ENCODE measurements at places on chromosomes 6 and 20.

DNA sequence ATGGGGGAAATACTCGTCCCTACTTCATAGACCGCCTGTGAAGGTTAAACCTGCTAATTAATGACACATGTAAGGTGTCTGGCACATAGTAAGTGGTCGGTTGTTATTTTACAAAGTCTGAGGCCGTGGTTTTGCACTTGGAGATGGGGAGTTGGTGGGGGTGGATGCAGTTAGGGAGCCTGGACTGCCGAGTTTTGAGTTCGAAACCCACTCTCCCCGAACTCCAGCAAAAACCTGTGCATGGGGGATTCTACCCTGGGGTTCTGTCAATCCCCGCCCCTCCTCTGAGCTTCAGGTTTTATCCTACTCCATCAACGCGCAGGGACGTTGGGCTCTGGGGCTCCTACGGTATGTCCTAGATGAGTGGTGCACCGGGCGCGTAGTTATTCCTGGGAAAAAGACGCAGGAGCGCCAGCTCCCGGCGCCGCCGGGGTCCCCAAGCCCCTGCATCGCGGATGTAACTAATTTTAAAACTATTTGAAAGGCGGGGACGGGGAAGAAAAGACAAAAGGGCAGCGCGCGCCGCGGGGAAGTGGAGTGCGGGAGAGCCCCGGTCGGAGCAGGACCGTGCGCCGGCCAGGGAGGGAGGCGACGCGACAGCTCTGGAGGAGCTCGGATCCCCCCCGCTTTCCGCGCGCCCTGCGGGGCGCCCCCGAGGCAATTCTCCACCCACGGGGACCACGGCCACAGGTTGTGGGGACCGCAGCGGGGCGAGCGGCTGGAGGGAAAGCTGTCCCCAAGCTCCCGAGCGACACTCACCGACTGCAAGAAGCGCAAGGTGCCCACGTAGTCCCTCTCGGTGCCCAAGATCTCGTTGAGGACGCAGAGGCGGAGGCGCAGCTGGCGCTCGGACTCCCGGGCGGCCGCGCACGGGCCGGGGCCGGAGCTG, 672 bp downstream of the PREX1 start:
- DNase-seq = peak; percentile 12

GRCh38 chr20:50968289-50968688, 9.7 kb downstream of the MOCS3 start:
- DNase-seq = no peak

GRCh38 chr6:163999475-164000125, 585.1 kb downstream of the QKI start:
- no peak for DNase-seq

DNA sequence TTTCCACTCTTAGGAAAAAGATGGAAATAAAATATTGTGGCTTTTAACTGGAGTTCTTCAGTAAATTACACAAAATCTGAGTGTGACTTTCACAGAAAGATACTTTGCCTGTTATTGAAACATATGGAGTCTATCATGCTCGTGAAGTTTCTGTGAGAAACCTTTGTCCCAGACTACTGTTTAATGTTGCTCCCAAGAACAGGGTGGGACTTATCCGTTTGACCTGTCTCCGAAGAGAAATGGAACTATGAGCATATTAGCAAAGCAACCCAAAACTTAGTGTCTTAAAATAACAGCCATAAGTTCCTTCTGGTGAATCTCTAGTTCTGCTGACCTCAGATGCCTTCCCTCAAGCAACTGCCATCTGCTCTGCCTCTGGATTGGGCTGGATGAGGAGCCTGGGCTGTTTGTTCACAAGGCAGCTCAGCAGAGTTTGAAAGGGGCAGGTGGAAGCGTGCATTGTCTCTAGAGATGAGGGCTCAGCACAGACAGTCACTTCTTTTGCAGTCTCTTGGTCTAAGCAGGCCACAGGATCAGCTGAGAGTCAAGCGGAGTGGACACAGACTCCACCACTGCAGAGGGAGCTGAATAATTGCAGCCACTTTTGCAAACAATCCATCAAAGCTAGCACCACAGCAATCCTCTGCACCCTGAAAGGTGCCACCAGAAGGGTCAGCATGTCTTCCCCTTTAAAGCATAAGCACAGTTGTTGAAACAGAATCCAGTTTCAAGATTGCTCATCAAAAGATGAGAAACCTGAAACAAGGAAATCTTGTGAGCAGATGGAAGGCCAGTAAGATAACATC, 52.8 kb downstream of the MYB start:
- no peak for DNase-seq

GRCh38 chr6:158825038-158825950, 6.1 kb upstream of the EZR start:
- no peak for DNase-seq

- no peak for DNase-seq
Measured at GRCh38 chr6:75472885-75473284, 20.7 kb downstream of the FILIP1 start.

DNA sequence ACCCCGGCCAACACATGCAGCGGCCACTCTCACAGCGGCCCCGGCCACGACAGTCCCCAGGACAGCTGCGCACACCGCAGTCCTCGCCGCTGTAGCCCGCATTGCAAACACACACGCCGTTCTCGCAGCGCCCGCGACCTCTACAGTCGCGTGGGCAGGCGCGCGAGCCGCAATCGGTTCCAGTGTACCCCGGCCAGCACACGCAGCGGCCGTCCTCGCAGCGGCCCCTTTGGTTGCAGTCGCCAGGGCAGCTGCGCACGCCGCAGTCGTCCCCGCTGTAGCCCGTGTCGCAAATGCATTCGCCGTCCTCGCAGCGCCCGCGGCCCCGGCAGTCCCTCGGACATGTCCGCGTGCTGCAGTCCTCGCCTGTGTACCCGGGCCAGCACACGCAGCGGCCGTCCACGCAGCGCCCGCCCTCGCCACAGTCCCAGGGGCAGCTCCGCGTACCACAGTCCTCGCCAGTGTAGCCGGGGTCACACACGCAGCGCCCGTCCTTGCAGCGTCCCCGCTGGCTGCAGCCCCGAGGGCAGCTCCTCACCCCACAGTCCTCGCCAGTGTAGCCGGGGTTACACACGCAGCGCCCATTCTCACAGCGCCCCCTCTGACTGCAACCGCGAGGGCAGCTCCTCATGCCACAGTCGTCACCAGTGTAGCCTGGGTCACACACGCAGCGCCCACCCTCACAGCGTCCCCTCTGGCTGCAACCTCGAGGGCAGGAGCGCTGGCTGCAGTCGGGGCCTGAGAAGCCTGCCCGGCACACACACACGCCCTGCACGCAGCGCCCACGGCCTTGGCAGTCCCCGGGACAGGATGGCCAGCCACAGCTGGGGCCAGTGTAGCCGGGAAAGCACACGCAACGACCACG, 12.5 kb downstream of the TNXB start:
- no peak for DNase-seq

- peak; percentile 80 for DNase-seq
Measured at GRCh38 chr6:36123270-36124139, 6.8 kb upstream of the MAPK13 start.

DNA sequence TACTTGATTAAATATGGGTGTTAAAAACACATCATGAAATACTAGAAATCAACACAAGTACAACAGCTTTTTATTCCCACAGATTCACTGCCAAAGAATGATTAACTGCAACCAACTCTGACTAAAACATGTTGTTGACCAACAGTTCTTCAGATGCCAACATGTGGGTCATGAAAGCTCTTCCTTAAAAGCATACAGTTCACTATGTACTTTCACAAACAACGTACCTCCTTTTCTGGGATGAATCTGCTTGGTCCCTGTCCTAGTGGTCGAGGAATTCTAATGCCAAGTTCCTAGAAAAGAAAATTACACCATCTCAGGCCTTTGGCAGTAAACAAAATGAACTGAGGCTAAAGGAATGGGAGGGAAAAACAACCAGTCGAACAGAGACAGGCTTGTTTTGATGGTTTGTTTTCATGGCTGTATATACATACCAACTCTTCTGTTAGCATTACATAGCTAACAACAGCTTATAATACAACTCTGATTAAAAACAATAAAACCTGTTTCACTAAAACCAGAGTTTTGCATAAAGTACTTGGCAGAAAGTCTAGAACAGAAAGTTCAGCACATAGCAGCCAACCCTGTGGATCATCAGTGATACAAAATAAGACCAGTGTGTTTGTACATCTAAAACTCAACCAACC, 92.5 kb downstream of the SESN1 start:
- no peak for DNase-seq

- no peak for DNase-seq
Measured at GRCh38 chr20:12614764-12615163, 394.0 kb upstream of the SPTLC3 start.
